RKO (cell line): ENCODE measurements at places on chromosomes 5 and 9.

- no peak for DNase-seq
Measured at GRCh38 chr9:23556459-23556858, 269.6 kb downstream of the ELAVL2 start.

GRCh38 chr9:75088646-75089372 is 495 bp downstream of the OSTF1 start:
- DNase-seq: peak; percentile 83

- no peak for DNase-seq
Measured at GRCh38 chr9:134396258-134396742, 70.0 kb downstream of the RXRA start.

DNA sequence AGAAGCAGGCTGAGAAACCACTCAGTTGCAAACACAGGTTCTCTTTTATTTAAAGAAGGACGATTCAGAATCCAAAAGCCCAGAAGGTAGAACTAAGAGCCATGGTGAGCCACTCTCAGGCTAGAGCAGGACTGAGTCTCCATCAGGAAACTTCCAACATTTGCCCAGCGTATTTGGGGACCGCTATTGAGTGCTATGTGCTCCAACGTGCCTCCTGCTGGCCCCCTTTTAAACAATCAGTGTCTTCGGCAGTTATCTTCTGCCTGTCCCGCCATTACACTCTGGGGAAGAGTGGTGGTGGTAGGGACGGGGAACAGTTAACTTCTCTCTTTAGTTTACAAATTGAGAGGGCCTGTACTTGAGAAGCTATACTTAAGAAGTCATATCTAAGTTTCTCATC is 78.1 kb downstream of the DENND1A start:
- DNase-seq: no peak

- no peak for DNase-seq
Measured at GRCh38 chr5:980001-980588, 28.5 kb upstream of the NKD2 start.

GRCh38 chr5:54580997-54581811 is 63.6 kb downstream of the SNX18 start:
- no peak for DNase-seq

DNA sequence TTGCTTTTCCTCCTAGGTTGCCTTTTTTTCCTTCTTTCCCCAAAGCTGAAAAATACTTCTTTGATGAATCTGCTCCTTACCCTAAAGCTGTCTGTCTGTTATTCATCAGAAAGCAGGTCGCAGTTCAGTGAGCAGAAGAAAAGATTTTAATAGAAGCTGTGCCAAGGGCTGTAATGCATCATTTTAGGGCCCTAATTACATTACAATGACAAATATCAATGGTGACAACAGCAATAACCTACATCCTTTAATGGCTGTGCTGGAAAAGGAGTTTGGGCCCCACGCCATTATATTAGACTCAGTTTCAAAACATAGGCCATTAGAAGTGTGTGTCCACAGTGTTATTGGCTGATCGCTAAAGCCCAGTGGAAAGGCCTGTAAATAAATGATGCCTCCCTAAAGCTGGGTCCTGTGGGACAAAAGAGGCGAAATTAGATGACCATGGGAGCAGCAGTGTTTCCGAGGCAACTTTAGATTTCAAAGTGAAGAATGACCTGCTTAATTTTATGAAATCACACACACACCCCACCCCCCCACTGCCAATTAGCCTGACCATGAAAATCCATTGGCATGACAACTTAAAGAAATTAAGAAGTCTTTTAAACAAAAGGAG is 38.4 kb downstream of the TLE4 start:
- no peak for DNase-seq

DNA sequence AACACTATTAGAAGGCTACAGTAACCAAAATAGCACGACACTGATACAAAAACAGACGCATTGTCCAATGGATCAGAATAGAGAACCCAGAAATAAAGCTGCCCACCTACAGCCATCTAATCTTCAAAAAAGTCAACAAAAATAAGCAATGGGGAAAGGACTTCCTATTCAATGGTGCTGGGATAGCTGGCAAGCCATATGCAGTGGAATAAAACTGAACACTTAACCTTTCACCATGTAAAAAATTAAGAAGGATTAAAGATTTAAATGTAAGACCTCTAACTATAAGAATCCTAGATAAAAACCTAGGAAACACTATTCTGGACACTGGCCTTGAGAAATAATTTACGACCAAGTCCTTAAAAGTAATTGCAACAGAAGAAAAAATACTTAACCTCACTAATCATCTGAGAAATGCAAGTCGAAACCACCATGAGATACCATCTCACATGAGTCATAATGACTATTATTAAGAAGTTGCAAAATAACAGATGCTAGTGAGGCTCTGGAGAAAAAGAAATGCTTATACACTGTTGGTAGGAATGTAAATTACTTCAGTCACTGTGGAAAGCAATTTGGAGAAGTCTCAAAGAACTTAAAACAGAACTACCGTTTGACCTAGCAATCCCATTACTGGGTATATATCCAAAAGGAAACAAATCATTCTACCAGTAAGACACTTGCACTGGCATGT is 203.3 kb upstream of the CDH9 start:
- peak; percentile 84 for DNase-seq

GRCh38 chr5:142405814-142406395 is 81.1 kb upstream of the SPRY4 start:
- DNase-seq: no peak
